NB4 (cell line): ENCODE measurements at places on chromosomes 2 and 18.

GRCh38 chr18:6741232-6741663, 11.7 kb downstream of the ARHGAP28 start:
- DNase-seq = no peak

GRCh38 chr2:46180189-46180588, 117.0 kb upstream of the EPAS1 start:
- DNase-seq = no peak

GRCh38 chr2:206481056-206481455, 37.7 kb downstream of the ADAM23 start:
- no peak for DNase-seq

DNA sequence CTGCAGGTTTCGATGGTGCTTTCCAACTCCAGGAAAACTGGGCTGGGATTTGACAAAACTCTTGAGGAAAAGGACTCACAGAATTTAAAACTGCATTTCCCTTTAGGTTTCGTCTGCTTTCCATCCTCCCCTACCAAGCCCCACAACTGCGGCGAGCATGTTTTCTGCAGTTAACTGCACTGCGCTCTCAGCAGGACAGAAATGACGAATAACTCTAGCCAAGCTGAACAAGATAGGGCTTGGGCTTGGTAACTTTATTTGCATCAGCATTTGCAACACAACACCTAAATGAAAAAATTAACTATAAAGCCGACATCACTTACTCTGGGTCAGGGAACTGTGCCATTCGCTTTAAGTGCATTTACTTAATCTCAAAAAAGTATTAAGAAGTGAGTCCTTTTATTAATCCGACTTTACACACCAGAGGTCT, 669 bp upstream of the PIKFYVE start:
- DNase-seq = peak; percentile 77

DNA sequence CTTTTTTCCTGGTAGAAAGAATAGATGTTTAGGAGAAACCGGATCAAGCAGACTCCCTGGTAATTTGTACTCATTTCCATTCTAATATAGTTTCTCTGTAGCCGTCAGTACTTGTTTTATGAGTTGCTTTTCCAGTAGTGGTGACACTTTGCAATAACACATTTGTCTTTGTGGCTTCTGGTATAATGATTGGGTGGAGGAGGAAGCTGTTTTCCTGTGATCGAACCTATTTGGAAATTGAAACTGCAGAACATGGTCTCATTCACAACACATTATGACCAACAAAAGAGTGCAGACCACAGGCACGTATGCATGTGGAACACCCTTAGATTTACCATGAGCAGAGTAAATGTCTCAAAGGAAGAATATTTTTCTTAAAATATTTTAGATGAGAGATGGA, 7.6 kb upstream of the SERPINB12 start:
- peak; percentile 28 for DNase-seq

DNA sequence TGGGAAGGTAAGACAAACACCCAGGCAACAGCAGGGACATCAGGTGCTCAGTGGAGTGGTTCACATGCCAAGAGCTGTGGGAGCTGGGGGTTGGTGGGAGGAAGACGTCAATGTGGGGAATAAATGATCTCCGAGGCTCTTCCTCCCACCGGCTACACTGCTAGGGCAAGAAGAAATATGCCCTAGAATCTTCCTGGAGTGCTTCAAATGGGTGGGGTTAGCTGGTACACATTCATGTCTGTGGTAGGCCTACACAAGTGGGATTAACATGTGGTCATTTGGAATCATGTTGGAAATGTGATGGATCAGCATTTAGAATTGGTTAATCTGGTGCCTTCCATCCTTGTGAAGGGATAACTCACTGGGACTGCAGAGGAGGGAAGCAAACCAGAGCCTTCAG, 12.4 kb upstream of the ZFP36L2 start:
- DNase-seq = no peak

DNA sequence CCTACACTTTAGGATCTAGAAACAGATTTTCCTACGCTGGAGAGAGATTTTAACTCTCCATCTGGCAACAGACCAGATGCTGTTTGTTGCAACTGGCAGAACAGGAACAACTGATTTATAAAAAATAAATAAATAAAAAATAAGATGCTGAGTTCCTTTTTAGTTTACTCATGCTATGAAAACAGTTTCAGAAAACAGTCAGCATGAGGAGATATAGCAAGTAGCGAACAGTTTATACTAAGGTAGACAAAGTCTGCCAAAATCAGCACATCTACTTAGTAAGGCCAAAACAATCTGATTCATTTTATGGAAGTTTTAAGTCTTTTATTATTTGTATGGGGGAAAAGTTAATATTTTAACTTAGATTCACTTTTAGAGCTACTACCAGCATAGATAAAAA, 974.0 kb upstream of the CNTNAP5 start:
- DNase-seq = no peak

DNA sequence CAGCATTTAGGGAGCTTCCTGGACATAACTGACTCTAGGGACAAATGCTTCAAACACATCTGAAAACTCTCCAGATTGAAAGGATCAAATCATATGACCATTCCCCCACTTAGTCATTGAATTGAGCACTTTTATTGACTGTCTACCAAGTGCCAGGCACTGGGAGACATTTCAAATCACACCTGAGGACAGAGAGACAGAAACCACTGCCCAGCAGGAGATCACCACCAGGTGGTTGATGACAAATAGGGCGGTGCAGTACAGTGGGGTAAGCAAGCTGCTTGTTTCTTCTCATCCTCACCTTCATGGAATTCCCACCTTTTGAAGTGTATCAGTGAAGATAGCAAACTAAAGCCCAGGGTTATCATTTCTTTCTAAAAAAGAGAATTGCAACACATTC, 19.0 kb upstream of the CXCR4 start:
- no peak for DNase-seq

DNA sequence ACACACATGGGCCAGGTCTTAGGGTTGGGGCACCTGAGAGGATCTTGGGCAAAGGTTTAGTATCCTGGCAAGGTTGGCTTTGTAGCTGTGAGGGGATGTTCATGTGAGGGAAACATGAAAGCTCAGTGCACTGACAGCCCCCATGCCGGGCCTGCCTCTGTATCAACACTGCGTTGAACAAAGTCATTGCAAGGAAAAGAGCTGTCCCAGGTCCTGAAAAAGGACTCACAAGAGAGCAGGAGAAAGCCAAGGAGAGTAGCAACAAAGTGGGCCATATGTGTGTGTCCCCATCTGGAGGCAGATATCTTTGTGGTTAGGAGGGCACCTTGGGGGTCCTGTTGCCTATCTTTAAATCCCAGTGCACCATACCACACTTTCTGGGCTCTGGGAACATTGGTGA, 237.8 kb upstream of the THSD7B start:
- peak; percentile 60 for DNase-seq

- DNase-seq = no peak
Measured at GRCh38 chr2:127381762-127382161, 6.0 kb downstream of the MAP3K2 start.

- DNase-seq = no peak
Measured at GRCh38 chr2:69169655-69170389, 156.8 kb downstream of the ANTXR1 start.

DNA sequence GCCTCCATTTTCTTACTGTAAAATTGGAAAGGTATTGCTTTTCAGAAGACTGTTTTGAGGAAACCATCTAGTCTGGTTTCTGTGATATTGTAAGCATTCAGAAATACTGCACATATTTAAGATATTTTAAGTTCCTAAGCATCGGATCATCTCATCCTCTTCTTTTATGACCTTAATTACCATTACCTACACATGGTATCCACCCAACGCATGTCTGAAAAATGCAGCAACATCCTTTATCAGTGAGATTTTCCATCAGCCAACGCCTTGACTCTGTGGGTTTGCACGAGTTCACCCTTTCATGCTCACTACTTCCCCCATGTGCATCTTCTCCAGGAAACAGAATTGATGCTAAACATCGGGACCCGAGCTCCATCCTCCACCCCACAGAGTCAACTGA, 84.3 kb downstream of the COL4A4 start:
- DNase-seq = no peak

- DNase-seq = no peak
Measured at GRCh38 chr2:1721706-1722646, 22.3 kb downstream of the PXDN start.

DNA sequence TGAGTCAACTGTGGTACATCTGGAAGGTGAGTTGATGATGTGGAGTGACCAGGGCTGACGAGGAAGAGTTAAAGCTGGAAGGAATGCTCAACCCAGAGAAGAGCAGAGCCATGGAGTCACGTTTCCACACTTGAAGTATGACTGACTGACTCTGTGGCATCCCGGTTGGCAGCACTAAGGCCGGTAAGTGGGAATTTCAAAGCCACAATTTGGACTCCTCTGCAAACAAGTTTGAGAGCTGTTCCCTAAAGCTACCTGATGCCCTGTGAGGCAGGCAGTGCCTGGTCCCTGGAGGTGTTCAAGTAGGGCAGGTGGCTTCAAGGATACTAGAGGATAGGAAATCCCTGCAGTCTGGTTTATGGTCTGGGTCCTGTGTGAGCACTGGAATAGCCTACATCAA, 69.3 kb upstream of the ITGB6 start:
- no peak for DNase-seq

GRCh38 chr18:44884431-44884830, 203.7 kb downstream of the SETBP1 start:
- no peak for DNase-seq

GRCh38 chr2:236954641-236955040, 131.0 kb upstream of the COPS8 start:
- no peak for DNase-seq

- DNase-seq = no peak
Measured at GRCh38 chr2:25424426-25425028, 82.8 kb upstream of the DNMT3A start.

DNA sequence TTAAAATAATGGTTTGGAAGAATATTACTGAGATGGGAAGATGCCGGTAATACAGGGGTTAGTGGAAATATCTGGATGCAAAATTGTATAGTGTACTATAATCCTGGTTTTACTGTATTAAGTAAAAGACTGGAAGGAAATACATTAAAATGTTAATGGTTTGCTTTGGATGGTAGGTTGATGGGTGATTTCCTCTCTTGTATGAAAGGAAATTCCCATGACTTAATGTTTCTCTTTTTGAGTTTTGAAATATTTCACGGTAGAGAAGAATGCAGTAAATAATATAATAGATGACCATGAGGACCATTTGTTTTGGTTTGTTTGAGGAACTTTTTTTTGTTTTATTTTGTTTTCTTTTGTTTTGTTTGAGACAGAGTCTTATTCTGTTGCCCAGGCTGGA, 8.2 kb downstream of the SPTBN1 start:
- no peak for DNase-seq

GRCh38 chr2:102001767-102002142, 10.0 kb downstream of the IL1R2 start:
- DNase-seq = no peak

GRCh38 chr2:69902213-69902922, 8.6 kb downstream of the SNRNP27 start:
- peak; percentile 85 for DNase-seq

GRCh38 chr2:171158790-171159371, 1.8 kb downstream of the TLK1 start:
- DNase-seq = no peak

DNA sequence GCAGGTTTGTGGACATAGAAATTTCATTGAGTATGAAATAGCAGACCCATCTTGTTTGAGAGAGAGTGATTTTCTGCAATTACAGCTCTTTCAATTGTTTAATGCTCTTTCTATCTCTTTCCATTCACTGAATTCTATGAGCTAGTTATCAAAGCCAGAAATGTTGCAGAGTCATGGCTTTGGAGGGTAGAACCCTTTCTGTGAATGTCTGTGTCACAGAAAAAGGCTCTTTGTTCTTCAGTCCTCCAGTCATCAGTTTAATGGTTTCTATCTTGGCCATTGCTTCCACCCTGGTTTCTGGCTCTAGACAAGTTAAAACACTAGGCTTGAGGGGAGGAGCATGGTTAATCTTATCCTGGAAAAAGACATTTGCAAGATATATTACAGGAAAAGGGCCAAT, 655.0 kb downstream of the STK39 start:
- DNase-seq = no peak

DNA sequence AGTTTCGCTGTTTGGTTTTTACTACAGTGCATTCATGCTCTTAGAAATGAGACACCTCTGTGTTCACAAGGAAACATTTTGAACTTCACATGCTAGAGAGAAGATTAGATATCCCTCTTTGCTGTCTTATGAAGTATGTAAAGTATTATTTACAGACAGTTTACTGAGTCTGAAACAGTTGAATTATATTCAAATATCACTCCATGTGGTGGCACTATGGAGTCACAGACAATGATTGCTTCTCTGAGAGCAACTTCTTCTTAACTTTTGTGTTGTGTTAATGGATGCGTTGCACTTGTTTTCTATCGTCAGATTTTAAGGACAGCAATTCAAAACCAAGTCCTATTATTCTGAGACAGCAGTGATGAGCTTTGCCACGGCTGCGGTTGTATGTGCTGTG, 823.6 kb downstream of the GALR1 start:
- DNase-seq = peak; percentile 13

DNA sequence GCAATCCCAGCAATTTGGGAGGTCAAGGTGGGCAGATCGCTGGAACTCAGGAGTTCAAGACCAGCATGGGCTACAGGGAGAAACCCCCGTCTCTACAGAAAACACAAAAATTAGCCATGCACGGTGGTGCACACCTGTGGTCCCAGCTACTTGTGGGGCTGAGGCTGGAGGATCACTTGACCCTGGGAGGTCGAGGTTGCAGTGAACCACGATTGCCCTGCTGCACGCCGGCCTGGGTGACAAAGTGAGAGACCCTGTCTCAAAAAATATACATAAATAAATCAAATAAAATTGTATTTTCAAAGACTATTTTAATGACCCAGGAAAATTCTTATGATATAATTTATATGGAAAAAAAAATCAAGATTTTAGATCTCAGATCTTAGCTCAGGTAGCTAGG, 191.5 kb downstream of the ZFP36L2 start:
- DNase-seq = no peak

DNA sequence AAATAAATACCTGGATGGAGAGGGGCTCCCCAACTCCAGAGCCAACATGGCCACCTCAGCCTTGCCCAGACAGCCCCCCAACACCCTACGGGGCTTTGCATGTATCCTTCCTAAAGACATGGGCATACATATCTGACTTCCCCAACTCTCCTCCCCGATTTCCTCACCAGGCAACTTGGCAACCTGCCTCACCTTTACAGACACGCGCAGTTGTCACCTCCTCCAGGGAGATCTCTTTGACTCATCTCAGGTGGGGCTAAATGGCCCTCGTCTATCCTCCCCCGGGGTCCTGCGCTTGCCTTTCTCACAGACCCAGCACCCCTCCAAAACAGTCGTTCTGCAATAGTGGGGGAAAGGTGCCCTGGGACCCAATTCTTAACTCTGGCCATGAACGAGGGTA, 10.6 kb upstream of the BIN1 start:
- no peak for DNase-seq

GRCh38 chr2:185628985-185629384, 109.6 kb upstream of the FSIP2 start:
- DNase-seq = peak; percentile 55

- DNase-seq = no peak
Measured at GRCh38 chr2:191846515-191847476, at the start of gene CAVIN2. Gene CAVIN2, minus strand, starts transcription at chr2:191847088. Its CDS starts 163 bp downstream, at chr2:191846925.

DNA sequence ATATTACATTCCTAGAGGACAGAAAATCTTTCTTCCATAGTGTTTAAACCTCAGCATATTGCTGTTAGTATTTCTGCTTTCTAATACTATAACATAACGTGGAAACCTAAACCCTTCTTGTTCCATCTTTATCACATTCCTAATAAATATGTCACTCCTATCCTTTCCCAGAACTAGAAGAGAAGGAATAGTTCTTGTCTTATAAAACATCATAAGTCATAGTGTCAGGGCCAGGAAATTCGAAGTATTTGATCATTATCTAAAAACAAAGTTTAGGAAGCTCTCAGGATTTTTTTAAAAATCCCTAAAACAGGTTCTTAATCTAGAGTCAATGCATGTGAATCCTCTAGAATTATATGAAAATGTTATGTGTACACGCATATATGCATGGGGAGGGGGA, 2.0 kb downstream of the NHEJ1 start:
- DNase-seq = no peak
